ENCODE measurements at places on chromosomes 3 and 15. TPM values are rescaled to one million over a fixed set of nuclear protein-coding genes. Genes with fewer than 3 reads are reported as not detected.
A peak's percentile ranks its signal among the peaks of the same experiment; 100 is the strongest.

DOCK3 gene
- 0.52 TPM for total RNA-seq

CCDC54 gene
- not detected for total RNA-seq

TICRR gene
- under 0.01 TPM for total RNA-seq

ZNF80 gene
- total RNA-seq, result not detected

CIDEC gene
- 134 TPM for total RNA-seq

DNA sequence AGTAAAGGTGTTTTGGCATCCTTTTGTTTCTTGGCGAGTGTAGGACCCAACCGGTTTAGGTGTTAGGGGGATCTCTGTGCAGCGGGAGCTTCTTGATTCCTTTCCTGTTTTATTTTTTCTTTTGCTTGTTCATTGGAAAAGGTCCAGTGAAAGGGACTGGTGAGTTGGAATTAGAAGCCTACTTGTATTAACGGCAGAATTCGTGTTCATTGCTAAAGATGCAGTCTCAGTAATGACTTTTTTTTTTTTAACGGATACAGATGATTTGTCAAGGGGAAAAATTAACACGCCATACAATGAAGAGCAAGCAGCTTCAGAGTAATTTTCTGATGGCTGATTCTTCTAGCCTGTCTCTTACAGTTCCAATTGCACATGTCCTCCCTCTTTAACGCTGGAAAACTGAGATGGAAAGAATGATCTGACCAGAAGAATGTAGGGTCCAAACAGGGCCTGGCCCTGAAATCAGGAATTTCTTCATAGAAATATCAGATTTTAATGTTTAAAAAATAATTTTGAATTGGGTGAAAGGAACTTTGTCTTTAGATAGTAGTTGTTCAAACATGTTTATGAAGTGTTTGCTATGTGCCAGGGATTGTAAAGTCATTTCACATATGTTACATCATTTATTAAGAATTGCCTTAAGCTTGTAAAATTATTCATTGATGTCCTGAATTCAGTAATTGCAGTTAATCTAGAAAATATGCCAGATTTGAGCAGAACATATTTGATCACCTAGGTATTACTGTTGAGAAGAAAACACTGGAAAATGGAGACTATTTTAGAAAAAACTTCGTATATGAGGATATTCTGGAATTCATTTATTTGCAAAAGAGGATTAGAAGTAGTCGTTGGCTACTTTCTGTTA is 1.4 kb downstream of the MAPK6 start:
- no peaks in the 10 kb centered on the region for H3K27me3 ChIP-seq
- peak overlapping the region; percentile 45 for H3K4me3 ChIP-seq
- H3K36me3 ChIP-seq, result no peaks in the 10 kb centered on the region
- no peak for DNase-seq

DNA sequence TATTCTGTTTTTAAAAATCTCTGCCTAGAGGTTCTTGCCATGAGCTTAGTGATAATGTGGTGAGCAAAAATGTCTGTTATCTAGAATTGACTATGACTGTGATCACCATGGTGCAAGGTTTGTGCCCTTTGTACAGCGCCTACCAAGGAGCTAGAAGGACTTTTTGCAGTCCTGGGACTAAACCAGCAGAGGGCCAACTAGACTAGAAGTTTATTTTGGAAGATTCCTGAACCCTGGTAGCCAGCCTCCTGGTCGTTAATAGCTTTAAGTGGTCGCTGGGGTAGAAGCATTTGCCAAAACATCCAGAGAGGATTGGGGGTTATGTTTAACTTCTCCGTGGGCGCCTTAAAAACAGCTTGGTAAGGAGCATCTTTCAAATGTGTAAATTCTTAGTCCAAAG is 7.8 kb downstream of the SCG5 start:
- H3K36me3 ChIP-seq, result no peaks in the 10 kb centered on the region
- H3K27me3 ChIP-seq, result no peaks in the 10 kb centered on the region
- DNase-seq, result peak; percentile 50
- H3K27ac ChIP-seq, result peak overlapping the region; percentile 79
- H3K4me3 ChIP-seq, result no peak overlapping the region
- peaks cover 72% of the 10 kb centered on the region for H3K4me1 ChIP-seq

- no peaks in the 10 kb centered on the region for H3K36me3 ChIP-seq
- no peak for DNase-seq
- H3K27ac ChIP-seq, result no peak overlapping the region
- no peaks in the 10 kb centered on the region for H3K27me3 ChIP-seq
- no peaks in the 10 kb centered on the region for H3K4me1 ChIP-seq
- H3K4me3 ChIP-seq, result no peak overlapping the region
These were observed 34.5 kb upstream of the ABHD10 start for GRCh38 chr3:111944372-111944771.

- no peak for DNase-seq
- no peaks in the 10 kb centered on the region for H3K36me3 ChIP-seq
- H3K27ac ChIP-seq, result no peak overlapping the region
- H3K4me1 ChIP-seq, result peaks cover 28% of the 10 kb centered on the region
- no peak overlapping the region for H3K4me3 ChIP-seq
These were observed 9.0 kb downstream of the DPH3 start for GRCh38 chr3:16255726-16256125.

DNA sequence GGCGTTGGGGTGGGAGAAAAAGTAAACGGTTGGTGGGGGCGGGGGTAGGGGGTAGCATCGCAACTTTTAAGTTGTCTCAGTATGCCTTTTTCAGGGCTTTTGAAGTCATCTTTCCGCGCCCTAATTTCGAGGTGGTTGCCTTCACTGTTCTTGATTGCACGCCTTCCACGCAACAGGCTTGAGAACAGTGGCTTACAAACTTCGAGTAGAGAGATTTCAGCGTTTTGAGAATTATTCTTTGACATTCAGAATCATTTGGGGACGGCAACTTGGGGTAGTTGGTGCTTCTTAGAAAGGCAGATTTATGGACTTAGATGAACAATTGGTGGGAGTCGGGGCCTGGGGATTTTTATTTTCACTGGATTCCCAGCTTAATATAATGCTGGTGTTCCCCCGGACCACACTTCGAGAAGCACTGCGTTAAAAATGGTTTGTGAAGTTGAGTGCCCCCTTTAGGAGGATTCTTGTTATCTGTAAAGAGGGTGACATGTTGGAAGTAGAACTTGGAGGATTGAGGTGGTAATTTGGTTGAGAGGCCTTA is 880 bp downstream of the PPP4R2 start:
- peak overlapping the region; percentile 97 for H3K27ac ChIP-seq
- peak; percentile 16 for DNase-seq
- H3K27me3 ChIP-seq, result no peaks in the 10 kb centered on the region
- H3K4me3 ChIP-seq, result peak overlapping the region; percentile 59
- H3K4me1 ChIP-seq, result peaks cover 38% of the 10 kb centered on the region

All from body of pancreas (tissue), 4 donors.